ENCODE measurements at places on chromosomes 13 and 19.

DNA sequence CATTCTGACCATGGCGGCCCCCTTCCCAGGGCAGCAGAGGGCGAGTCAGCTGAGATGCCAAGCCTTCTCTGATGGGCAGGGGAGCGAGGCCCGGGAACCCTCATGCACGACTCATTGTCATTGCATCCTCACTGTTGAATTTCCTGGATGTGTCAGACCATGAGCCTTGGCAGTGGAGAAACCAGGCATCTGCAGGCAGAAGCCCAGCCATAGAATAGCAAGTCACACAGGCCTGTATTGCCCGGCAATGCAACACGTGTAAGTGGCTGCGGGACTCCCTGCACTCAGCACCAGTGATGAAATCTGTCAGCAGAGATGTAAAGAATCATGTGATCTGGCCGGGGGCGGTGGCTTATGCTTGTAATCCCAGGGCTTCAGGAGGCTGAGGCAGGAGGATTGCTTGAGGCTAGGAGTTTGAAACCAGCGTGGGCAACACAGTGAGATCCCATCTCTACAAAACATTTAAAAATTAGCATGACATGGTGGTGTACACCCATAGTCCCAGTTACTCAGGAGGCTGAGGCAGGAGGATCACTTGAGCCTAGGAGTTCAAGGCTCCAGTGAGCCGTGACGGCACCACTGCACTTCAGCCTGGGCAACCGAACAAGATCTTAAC is 199.7 kb downstream of the KATNAL1 start:
- no peak for DNase-seq

GRCh38 chr13:93867481-93867880 is 612.0 kb downstream of the DCT start:
- DNase-seq: no peak

- no peak for DNase-seq
Observed at GRCh38 chr13:32427852-32428580, at the start of gene N4BP2L1. N4BP2L1 (minus strand) TSS chr13:32428130; CDS start chr13:32428082, 48 bp downstream.

GRCh38 chr13:54636231-54636630 is 1607.6 kb downstream of the OLFM4 start:
- no peak for DNase-seq

GRCh38 chr13:32267836-32268439 is 47.2 kb downstream of the ZAR1L start:
- no peak for DNase-seq

DNA sequence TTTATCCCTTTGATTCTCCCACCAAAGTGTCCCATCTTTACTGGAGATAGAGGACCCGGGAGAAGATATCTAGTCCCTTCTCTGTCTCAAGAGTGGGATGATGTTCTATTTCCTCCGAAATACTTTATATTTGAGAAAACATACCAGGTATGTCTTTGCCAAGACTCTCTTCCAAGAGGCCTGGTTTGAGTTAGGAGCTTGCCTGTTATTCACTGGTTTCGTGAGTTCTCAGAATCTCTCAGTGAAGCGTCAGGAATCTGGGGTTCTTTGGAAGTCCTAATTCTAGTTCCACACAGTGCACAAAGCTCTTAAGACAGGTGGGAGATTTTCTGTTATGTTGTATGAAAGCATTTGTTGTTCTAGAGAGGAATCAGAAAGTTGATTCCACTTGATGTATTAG is 182.0 kb downstream of the DNAJC15 start:
- DNase-seq: no peak

- DNase-seq: no peak
Observed at GRCh38 chr13:36344173-36344572, 2.0 kb downstream of the SPART start.

DNA sequence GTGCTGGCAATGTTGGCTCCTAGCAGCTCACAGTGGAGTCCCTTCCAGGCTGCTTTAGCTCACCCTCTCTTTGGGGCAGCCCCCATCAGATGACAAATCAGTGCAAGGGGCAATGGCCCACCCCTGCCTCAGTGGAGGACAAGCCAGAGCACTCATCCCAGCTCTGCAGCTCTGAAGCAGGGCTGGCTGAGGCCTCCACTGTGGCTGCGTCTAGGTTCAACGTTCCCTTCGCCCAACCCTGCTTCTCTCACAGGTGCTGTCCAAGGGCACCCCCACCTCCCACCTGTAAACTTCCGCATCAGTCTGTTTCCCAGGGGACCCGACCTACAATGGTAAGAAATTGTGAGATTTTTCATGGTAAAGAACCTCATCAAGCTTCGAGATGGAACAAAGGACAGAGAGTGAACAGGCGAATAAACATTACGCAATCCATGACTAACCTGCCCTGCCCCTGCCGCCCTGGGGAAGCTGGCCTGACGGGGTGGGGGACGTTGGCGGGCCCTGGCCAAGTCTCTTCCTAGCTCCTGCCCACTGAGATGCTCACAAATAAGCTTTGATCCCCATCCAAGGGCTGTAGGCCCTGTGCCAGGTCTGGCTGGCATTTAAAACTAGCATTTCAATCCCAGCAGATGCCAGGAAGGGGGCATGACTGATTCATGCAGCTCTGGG is 40.5 kb downstream of the DZIP1 start:
- peak; percentile 17 for DNase-seq

GRCh38 chr19:55305491-55305890 is 19.6 kb downstream of the TMEM150B start:
- DNase-seq: no peak

DNA sequence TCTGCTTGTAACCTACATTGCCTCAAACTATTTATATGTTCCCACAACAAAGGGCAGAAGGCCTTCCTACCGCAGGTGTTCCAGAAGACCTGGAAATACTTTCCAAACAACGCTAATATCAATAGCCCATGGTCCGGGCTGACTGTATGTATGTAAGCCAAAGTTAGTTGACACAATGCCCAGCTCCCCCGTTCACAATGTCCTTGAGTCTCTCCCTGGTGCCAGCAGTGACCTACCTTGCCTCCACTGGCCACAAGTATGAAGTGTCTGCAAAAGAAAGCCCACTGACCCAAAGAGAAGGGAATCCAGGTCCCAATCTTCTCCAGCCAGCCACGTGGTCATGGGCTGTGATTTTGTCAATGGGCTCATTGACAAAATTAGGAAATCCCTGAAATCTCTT is 118.6 kb downstream of the DLEU7 start:
- DNase-seq: no peak

DNA sequence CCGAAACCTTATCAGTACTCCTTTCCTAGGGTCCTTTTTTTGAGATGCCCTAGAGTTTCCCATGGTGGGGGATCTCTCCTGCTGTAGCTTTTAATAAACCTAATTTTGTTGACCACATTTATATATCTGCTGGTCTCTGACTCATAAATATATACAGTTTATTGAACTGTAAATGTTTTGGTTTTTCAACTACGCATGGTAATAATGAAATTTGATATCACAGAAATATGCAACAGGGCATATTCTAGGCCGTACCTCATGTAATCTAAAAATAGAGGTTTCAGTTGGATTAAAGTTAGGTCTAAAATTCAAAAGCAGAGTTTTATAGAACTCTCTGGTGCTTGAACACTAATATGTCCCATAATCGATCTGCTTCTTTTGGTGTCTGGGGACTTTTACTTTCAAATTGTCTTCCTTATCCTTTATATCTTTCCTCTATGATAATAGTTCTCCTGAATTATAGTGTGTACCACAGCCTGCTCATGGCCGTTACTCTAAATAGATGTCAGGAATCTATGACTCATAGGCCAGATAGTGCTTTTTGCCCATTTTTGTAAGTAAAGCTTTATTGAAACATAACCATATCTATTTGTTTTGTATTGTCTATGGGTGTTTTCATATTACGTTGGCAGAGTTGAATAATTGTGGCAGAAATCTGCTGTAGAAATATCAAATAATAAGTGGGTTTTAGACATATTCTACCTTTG is 324.8 kb upstream of the PCDH9 start:
- DNase-seq: no peak

GRCh38 chr19:49069026-49069425 is 3.5 kb downstream of the KCNA7 start:
- no peak for DNase-seq

DNA sequence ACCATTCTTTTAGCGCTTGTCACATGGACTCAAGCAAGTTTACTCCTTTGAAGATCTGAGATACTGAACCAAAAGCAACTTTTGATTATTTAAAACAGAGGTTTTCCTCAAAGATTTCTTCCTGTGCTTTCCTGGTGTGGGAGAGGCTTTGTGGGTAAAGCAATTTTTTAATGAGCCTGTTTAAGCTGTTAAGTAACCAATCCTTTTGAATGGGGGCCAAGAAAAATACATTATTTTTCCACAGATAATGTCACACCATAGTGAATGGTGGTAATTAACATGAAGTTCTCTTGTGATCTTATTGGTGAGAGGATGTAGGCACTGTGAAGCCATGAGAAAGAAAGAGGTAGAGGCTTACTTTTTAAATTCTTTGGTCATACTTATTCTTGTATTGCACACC is 55.8 kb upstream of the OBI1 start:
- DNase-seq: no peak

GRCh38 chr19:19635313-19635702 is 7.3 kb upstream of the LPAR2 start:
- no peak for DNase-seq

- no peak for DNase-seq
Observed at GRCh38 chr19:8113017-8113416, 36.4 kb downstream of the FBN3 start.

- no peak for DNase-seq
Observed at GRCh38 chr13:23159205-23159759, 21.5 kb upstream of the SGCG start.

DNA sequence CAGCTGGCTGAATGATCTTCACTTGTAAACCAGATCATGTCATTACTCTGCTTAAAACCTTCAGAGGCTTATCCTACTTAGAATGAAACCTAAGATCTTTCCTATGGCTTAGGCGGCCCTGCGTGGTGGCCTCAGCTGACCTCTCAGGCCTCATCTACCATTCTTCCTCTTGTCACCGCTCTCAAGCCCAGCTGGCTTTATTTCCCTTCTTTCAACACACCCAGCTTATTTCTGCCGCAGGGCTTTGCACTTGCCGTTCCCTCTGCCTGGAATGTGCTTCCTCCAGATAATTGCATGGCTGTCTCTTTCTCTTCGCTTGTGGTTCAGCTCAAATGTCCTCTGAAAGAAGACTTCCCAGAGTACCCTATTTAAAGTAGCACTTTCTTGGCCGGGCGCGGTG is 3.6 kb upstream of the ASF1B start:
- no peak for DNase-seq

DNA sequence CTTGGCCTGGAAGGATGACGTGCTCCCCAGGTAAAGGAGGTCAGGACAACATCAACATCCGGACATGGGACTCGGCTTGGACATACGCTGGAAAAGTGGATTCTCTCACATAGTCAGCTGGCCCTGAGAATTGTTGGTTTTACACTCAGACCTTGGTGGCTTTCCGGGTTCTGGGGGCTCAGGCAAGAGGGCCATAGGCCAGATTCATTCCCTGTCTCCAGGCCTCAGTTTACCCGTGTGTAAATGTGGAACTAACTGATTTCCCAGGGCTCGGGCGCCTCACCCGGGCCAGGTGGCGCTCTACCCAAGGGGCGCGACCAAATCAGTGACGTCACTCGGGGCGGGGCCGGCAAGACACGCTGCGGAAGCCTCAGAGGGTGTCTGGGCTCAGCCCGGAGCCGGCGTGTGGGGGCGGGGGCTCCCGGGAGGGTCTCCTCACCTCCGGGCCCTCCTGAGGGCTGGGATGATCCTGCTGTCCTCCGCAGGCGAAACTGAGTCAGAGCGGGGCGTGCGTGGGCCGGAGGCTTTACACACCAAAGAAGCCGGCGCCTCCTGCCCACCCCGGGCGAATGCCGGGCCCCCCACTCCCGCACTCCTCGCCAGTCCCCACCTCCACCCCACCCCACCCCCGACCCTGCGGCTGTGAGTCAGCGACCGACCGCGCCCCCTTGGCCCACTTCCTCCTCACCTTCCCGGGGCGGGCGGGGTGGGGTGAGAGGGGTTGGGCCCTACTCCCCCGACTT is 862 bp upstream of the VASP start:
- DNase-seq: no peak

DNA sequence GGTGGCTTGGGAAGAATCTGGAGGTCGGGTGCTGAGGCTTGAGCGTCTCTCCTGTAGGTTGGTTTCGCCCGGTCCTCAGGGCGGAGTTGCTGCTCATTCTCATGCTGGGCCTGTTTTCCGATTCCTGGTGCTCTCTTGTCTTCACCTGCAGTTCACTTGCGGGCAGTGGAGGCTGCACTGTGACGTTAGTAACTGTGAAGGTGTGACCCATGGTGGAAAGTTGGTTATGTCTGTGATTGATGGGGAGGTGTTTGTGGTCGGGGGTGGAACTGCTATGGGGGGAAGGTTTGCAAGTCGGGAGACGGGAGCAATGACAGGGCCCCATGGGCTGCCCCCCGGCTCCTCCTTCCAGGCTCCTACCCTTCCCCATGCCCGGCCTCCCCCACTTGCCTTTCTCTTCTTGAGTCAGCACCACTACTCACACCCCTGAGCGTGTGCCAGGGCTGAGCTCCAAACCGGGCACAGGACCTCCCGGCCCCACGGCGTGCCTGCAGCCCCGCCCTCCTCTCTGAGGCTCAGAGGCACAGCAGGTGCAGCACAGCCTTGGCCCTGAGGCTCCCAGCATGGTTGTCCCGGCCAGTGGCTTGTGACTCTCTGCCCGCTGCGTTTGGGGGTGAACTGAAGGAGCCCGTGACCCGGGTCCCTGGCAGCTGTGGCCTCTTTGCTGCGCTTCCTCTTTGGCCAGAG is 79.1 kb downstream of the ATP11A start:
- no peak for DNase-seq

DNA sequence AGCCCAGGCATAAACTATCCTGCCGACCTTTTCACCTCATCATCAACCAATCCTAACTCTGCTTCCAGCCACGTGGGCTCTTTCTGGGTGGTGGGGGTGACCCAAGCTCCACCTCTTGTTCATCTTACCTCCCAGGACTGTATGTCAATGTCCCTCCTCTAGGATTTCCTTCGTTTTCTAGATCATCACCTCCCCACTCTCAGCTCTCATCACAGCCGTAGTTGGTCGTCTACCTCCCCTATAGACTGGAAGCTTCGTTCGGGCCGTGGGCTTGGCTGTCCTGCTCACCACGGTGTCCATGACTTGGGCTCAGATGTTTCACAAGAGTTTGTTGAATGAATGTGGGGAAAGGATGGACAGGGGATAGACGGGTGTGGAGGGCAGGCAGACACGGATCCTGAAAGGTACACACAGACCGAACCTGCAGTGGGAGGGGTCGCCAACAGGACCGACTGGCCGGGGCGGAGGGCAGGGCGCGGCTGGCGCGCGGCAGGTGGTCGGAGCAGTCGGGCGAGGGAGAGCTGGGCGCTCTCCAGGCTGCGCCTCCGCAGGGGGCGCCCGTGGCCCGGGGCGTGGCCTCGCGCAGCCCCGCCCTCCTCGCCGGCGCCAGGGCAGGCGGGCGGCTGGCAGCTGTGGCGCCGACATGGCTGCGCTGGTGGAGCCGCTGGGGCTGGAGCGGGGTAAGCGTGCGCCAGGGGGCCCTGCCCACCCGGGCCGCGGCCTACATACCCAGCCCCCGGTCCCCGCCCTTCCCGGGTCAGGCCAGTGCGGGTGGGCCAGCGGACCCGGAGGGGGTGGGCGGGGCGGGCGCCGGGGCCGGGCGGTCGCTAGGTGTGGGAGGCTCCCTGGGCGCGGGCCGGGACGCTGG is at the start of gene LIN7B:
LIN7B (plus strand) TSS at position 609 of the 868 bp plus-strand sequence; CDS start at position 644, 35 bp downstream.
- DNase-seq: no peak

DNA sequence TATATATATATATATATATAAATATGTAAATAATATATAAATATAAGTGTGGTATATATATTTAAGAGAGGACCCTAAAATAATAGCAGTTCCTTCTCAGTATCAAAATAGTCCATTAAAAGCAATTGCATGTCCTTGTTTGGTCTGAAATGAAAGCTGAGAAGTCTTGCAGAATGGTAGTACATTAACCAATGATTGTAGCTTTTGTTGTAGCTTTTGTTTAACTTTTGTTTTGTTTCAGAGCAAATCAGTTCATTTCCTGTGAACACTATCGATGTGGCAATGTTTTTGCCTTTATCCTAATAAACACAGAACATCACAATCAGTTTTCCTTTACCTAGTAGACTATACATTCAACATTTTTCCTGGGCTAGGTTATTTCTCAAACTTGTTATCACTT is 1256.2 kb upstream of the SPRY2 start:
- no peak for DNase-seq

Measured in pulmonary artery endothelial cell (primary cell).